Activated naive CD4-positive, alpha-beta T cell treated with anti-CD3 and anti-CD28 coated beads, Interleukin-2, amount 50 U/mL, for 72 hours (primary cell): ENCODE measurements at places on chromosomes 6 and 20. TPM values are rescaled to one million over a fixed set of nuclear protein-coding genes. Genes with fewer than 3 reads are reported as not detected.

SAMD5 gene
- not detected for total RNA-seq

PAX1 gene
- total RNA-seq = not detected

EIF6 gene
- total RNA-seq = 115 TPM

DNA sequence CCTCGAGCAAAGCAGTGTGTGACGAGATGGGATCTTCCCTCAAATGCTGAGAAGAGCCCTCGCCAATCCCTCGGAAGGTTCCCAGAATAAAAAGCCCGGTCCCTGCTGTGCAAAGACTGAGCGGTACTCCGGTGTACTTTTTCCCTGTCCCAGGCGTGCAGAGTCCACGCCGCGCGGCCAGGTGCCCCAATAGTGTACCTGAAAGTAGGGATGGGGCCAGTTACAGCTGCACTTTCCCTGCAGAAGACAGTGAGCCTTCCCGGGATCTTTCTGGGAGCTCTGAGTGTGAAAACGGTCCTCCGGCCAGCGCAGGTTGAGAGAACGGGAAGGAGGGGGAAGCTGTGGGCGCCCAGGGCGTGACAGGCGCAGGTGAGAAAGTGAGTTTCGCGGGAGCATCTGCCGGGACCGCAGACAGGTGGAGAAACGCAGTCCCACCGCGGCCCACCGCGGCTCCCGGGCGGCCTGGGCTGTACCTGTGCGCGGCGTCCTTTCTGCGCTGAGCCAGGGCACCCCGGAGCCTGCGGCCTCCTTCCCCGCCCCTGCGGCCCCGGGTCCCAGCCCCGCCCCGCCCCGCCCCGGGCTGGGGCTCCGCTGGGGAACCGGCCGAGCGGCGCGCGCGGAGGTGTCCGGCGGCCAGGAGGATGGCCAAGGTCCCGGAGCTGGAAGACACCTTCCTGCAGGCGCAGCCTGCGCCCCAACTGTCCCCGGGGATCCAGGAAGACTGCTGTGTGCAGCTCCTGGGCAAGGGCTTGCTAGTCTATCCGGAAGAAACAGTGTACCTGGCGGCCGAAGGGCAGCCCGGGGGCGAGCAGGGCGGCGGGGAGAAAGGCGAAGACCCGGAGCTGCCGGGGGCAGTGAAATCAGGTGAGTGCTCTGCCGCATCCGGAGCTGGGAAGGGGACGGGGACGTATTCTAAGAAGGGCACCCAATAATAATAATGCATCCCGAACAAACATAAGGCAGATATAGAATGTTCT, at the start of gene RFX6:
Gene RFX6, plus strand, starts transcription at position 608 of the 977 bp plus-strand sequence. Its CDS starts 34 bp downstream, at position 642.
- no peak for DNase-seq

- no peak for DNase-seq
These were observed 54.8 kb downstream of the CAP2 start for GRCh38 chr6:17448165-17448564.

DNA sequence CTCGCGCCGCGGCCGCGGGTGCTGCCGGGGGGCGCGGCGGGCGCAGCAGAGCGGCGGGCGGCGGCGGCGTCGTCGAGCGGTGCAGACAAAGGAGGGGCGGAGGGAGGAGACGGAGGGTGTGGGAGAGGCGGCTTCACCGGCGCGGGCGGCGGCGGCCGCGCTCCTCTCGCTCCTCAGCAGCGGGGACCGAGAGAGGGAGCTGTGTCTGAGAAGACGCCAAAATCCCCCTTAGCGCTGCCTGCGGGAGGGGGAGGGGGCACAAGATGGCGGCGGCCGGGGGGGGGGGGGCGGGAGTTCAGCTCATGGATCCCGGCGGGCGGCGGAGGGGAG, 296 bp downstream of the ADNP start:
- no peak for DNase-seq

DNA sequence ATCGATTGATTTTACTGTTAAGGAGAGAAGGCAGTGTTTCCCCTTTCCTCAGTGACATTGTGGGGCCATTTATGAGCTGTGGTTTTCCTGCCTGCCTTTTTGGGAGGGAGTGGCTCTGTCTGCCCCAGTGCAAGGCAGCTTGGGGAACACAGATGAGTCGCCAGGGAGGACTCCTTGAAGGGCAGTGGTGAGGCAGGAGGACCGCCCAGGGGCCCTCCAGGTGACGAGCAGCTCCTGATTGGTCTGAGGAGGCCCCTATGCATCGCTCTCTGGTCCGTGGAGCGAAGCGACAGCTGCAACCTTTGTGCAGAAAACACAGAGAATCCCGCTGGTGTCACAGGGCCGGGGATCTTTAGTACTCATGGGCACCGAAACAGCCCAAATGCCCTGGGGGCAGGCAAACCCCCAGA, 100.3 kb downstream of the TMEM242 start:
- DNase-seq = no peak

DNA sequence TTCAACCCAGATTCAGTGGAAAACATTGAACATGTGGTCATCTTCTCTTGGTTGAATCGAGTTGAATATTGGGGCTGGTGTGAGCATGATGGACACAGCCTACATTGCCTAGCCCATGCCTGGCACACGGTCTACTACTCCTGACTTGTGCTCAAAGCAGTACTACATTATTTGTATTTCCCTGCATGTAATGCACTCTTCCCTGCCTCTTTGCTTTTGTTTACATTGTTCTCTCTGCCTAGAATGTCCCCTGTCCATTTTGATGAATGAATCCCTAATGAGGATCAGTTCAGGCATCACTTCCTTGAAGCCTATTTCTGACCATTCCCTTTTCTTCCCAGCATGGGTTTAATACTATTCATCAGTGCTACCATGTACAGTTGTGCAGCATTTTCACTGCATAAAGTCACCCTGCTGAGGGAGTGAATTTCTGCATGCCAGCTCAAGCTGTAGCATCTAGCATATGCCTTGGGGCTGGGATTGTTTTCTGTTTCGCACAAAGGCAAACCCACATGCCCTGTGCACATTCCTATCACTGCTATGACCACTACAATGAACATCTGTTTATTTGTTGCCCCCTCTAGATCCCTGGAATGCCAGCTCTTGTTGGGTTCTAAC, 75.3 kb upstream of the CCN6 start:
- DNase-seq = no peak
